ENCODE measurements at places on chromosomes 7 and 10.

DNA sequence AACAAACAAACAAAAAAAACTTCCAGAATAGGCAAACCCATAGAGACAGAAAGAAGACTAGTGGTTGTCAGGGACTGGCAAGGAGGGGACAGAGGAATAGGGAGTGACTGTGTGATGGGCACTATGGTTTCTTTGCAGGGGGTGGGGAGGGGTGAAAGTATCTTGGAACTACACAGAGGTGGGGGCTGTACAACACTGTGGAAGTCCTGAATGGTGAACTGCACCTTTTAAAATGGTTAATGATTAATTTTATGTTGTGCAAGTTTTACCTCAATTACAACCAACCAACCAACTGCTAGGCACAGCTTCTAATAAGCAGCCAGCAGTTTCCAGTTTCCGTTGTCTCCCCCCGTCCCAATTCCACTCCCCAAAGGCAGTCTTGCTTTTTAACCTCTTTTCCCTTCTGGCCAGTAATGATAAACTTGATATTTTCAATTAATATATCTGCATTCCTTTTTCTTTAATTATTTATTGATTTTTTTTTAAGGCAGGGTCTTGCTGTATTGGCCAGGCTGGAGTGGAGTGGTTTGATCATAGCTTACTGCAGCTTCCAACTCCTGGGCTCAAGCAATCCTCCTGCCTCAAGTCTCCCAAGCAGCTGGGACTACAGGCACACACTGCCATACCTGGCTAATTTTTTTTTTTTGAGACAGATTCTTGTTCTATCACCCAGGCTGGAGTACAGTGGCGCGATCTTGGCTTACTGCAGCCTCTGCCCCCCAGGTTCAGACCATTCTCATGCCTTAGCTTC is 46.8 kb downstream of the HIP1 start:
- no peak for DNase-seq

GRCh38 chr7:1725766-1726630 is 55.9 kb downstream of the ELFN1 start:
- no peak for DNase-seq

DNA sequence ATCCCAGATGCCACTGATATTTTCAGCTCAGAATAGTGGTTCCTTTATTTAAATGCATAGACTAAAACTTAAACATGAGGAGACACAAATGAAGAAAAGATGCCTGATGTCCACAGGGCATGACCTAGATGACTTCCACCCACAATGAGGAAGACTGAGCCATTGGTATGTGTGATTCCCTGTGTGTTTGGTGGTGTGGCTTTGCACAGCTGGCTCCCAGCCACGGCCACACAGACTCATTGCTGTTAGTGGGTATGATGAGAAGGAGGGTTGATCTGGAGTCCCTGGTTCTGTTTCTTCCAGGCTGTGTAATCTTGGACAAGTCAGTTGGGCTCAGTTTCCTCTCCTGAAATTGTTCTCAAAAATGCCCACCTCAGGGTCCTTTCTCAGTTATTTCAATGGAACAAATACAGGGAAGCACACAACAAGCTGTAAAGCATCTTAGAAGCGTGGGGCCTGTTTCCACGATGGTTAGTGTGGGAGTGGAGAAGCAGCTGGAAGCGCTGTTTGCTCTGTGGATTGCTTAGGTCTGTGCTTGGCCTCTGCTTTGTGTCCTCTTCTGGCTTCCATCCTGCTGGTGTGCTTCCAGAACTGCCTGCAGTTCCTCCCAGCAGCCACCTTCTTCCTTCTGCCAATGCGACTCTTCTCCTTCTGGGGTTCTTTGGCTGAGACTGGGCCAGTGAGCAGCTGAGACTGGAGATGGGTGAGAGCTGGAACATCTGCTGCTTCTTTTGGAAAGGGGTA is 303.7 kb downstream of the BMPER start:
- no peak for DNase-seq

GRCh38 chr7:20140291-20141001 is 76.7 kb downstream of the MACC1 start:
- no peak for DNase-seq

GRCh38 chr10:91034042-91034441 is 113.2 kb upstream of the ANKRD1 start:
- DNase-seq, result no peak

GRCh38 chr7:133739817-133740216 is 387.3 kb upstream of the LRGUK start:
- no peak for DNase-seq

GRCh38 chr10:36888925-36889573 is 236.3 kb upstream of the ANKRD30A start:
- no peak for DNase-seq

DNA sequence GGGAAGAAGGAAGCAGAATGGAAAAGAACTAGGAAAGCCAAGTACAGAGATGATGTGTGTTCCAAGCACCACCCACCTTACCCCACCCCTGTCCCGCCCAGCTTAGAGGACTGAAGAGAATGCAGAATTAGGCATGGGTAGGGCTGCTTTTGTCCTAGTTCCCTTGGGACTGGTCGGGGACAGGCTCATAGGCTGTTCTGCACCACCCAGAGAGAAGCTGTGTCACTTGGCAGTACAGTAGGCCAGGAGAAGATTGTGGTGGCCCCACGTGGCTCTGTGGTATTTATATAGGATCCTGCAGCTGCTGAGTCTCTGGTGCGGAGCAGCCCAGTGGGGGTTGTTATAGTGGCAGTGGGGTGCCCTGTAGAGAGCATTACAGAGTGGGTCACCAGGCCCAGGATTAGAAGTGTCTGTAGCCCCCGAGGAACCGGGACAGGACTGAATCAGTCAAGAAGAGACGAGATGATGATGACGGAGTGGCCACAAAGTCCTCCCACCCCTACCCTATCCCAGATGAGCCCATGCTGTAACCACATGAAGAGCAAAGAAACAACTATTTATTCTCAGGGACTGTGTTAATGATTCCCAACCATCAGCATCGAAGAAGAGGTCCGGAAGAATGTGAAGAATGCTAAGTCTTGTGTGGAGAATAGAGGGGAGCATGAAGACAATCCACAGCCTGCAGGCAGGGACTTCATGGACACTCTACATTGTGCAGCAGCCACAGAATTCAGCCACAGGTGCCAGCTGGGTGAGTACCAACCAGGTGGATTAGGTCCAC is 88.9 kb downstream of the C1GALT1 start:
- no peak for DNase-seq

GRCh38 chr7:18352339-18353255 is 143.0 kb upstream of the HDAC9 start:
- DNase-seq, result peak; percentile 27

GRCh38 chr7:51180092-51180491 is 136.5 kb downstream of the COBL start:
- no peak for DNase-seq

DNA sequence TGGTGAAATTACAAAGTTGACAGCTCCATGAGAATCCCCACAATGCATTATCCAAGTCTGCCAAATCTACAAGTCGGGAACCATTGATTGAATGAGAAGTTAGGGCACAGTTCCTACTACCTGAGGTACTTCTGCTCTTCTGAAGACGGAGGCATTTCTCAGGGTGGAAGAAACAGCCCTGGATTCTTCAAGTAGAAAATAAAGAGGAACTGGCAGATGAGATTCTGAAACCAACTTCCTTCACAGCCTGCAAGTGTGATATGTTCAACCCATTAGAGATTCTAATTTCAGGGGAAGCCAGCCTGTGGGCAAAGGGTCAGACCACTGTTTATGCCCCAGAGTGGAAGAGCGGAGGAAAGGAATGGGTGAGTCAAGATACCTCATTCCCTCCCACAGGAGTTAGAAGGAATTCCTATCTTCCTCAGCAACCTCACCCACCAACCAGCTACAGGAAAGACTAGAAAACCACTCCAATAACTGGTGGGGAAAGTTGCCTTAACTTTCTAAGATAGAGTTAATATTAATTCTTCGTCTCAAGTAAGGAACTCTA is 50.5 kb upstream of the BMPER start:
- no peak for DNase-seq

DNA sequence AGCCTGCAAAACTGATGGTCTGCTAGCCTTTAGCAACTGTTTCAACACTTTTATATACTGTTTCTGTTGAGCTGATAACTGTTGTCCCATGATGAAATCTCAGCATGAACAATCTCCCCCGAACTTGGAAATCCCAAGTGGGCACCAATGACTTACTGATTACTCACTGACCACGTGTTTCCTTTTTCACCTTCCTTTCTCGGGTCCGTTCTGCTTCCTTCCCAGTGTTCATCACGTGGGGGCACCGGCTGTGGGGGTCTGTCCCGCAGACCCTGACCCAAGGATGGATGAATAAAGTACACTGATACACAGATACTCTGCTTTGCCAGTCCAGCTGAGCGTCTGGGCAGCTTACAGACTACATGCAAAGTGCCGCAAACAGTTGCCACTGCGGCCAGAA is 39.0 kb upstream of the RASGEF1A start:
- no peak for DNase-seq

GRCh38 chr10:19209319-19209718 is 160.7 kb downstream of the MALRD1 start:
- DNase-seq, result no peak

- DNase-seq, result no peak
Measured at GRCh38 chr7:9264395-9264794, 831.0 kb downstream of the NXPH1 start.

DNA sequence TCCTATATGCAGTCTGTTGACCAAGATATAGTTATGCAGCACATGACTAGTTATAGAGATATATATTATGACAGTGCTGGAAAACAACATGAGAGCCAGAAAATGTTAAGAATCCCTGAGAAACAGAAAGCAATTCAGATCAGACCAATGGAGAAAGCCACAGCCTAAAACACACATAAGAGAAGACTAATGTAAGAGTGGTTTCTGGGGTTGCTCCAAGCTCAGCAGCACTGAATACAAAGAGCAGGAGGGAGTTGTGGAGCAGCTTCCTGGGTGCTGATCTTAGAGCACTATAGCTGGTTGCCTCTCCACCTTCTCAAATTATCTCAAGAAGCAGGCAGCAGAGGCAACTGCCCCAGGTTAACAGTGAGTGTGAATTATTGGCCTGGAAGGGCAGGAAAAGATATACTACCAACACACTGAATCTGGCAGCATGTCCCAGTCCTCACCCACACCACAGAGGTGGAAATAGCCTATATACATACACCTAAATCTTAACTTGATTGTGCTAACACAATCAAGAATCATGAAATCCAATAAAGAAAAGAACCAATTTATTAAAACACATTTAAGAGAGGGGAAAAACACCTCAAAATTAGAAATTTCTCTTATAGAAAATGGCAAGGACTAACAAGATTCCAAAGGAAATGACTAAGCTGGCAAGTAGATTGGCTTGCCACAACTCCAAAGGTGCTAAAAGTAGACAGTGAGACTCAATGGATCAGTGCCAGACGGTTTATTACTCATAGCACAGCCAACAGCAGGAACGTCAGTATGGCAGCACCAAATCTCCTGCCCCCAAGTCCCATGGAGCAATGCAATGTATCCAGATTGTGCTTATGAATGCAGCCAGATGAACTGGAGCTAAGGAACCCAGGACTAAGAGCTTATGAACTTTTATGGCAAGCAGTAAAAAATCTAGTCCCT is 5.1 kb downstream of the PTTG1IP2 start:
- no peak for DNase-seq

DNA sequence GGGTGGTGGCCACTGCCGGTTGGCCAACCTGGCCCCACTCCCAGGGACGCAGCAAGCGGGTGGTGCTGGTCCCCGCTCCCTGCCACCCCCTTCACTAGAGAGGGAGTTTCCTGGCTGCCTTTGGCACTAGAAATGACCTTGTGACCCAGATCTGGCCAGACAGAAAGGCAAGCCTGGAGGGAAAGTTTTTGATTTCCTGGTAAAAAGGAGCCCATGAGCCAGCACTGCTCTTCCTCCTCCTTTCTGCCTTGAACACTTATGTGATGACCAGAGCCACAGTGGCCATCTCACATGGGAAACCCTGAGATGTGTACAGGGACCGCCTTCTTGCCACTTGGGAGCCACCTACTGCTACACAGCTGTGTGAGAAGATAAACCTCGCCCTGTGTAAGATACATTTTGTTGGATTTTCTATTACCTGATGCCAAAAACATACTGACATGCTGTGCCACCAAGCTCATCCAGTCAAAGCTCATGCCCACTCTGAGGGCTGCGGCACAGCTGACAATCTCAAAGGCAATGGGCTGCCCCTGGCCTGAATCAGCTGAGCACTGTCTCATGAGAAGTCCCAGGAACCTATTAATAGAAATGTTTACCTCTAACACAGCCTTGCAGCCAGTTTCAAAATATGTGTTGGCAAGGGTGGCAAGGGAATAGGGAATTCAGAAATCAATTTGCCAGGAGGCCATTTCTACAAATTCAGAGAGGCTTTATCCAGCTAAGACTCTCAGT is 94.0 kb downstream of the CYTH3 start:
- no peak for DNase-seq

- no peak for DNase-seq
Measured at GRCh38 chr10:68440898-68441297, 30.9 kb downstream of the DNA2 start.

DNA sequence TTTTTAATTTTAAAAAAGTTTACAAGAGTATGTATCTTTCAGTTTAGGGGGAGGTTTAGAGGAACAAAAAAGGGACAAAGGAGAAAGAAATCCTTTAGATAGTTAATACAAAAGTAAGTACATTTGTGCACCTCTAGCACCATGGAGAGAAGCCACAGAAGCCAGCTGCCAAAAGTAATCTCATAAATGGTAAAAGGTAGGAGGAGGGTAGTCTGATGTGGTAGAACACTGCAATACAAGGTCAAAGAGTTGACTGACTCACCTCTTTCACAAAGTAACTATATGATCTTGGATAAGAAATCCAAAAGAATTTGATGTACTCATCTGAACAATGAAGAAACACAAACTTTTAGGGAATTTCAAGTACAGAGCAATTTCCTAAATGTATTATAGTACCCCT is 68.1 kb downstream of the CNOT4 start:
- DNase-seq, result no peak

All from NCI-H1417 treated with DMSO at 0.1 percent for 48 hours (cell line).